ENCODE measurements at places on chromosomes 2 and 18.

GRCh38 chr2:217505303-217505702 is 497.5 kb downstream of the TNS1 start:
- no peak for DNase-seq

DNA sequence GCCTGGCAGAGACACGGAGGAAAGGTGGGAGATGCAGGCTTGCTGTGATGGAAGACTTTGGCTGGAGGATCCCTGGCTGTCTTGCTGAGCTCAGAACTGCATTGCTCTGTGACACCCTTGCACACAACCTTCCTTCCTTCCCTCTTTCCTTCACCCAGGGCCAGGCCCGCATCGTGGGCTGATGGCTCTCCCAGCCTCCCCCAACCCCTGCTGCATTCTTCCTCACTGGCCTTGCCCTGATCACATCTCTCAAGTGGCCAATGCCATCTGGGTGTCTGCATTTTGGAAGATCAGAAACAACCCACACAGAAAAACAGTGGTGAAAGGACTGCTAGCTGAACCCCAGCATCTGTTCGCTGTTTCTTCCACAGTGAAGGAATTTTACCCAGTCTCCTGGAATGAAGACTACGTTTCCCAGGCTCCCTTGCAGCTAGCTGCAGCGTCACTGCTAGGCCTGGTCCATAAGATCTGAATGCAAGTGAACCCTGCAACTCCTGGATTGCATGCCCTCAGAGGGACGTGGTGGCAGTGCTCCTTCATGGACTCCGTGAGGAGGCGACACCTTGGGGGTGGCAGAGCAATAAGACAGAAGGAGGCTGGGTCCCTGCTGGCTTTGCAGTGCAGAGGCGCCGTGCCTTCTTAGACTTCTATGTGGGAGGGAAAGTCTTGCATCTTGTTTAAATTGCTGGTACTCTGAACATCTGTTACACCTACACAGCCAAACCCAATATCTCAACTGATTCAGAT is 78.9 kb upstream of the YWHAQ start:
- DNase-seq: no peak

- no peak for DNase-seq
These were observed 97.8 kb downstream of the HDAC4 start for GRCh38 chr2:239302808-239303557.

DNA sequence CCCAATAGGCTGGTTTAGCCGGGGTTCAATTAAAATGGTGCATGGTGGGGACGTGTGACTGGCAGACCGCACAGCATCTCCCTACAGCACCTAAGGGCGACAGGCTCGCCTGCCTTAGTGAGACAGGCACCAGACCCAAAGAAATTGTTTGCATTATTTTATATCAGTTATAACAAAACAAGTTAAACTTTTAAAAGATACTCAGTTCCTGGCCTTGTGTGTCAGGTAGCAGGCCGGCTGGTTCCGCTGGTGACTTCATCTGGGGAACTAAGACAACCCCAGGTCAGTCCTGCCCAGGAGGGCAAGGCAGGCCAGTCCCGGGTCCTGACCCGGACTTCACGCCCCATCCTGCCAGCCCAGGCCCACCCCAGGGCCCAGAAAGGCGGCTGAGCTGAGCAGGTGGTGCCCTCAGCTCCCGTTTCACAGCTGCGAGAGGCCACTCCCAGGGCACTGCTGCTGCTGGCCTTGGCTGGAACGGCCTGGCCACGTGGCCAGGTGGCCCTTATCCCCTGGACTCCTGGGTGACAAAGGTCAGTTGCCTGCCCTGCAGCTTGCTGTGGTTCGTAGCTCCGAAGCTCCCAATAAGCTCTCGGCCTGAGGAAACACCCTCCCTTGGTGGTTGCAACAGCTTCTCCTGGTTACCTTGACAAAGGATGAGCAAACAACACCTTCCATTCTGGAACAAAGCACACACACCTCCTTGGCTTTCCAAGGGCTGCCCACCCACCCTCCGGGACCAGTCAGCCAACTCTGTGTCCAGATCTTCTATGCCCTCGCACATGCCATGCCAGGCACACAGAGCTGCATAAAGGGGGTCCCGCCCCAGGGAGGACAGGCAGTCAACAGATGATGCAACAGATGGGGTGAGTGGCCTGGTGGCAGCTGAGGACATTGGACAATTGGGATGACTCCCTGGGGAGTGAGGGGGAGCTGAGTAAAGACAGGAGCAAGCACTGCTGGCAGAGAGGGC is 11.3 kb upstream of the AGXT start:
- no peak for DNase-seq

GRCh38 chr18:62738639-62739038 is 23.3 kb downstream of the PHLPP1 start:
- no peak for DNase-seq

- no peak for DNase-seq
These were observed 37.5 kb downstream of the EIPR1 start for GRCh38 chr2:3340144-3340543.

GRCh38 chr2:15594291-15595256 is 2.9 kb downstream of the DDX1 start:
- DNase-seq: no peak

GRCh38 chr2:54638103-54638502 is 85.4 kb upstream of the EML6 start:
- DNase-seq: no peak

- no peak for DNase-seq
These were observed 2.9 kb downstream of the TRIB2 start for GRCh38 chr2:12719400-12720277.

DNA sequence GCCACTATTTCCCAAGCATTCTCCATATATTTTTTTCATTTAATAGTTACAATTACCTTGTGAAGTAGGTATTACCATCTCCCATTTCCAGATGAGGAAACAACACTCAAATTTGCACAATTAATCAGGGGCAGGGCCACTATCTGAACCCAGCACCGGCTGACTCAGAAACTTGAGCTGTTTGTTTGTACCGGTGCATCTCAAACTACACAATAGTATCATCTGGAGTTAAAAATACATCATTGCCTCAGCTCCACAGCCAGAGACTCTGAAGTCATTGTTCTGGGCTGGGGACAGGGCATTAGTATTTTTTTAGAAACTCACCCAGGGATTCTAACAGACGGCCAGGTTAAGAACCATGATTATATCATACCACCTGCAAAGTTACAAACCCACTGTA is 55.9 kb downstream of the CDCA7 start:
- DNase-seq: no peak

DNA sequence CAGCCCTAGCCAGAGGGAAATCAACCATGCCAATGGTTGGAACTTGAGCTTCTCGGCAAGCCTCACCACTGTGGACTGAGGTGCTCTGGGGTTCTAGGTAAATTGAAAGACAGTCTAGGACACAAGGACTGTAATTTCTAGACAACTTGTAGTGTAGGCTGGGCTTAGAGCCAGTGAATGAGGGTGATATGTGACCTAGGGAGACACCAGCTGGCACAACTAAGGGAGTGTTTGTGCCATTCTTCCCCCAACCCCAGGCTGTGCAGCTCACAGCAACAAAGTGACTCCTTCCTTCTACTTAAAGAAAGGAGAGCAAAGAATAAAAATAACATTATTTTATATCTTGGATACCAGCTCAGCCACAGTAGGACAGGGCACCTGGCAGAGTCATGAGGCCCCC is 1690.7 kb upstream of the TMEFF2 start:
- no peak for DNase-seq

GRCh38 chr2:146642066-146642465 is 1202.8 kb upstream of the ACVR2A start:
- DNase-seq: no peak

All from HS-5 (cell line).